ENCODE measurements at places on chromosomes 11 and 22. TPM values are rescaled to one million over a fixed set of nuclear protein-coding genes. Genes with fewer than 3 reads are reported as not detected.

Gene KCNC1
- total RNA-seq = not detected

Gene LIF
- total RNA-seq = 16.5 TPM

Gene OR52H1
- 1.1 TPM for total RNA-seq

Gene PNPLA5
- not detected for total RNA-seq

Gene OR5AN1
- total RNA-seq = not detected

Gene RBMXL2
- 0.11 TPM for total RNA-seq

Gene LRP5
- 52.1 TPM for total RNA-seq

Gene SEPTIN3
- total RNA-seq = 0.37 TPM

Gene KRTAP5-2
- total RNA-seq = not detected

Gene HEPHL1
- total RNA-seq = 0.11 TPM

Gene ASRGL1
- total RNA-seq = 1.00 TPM

Gene TEX12
- total RNA-seq = 0.11 TPM

Gene OR5M10
- total RNA-seq = not detected

Gene LMNTD2
- total RNA-seq = 0.11 TPM

Gene CABP2
- not detected for total RNA-seq

Gene GGTLC2
- total RNA-seq = not detected

Gene FGF3
- not detected for total RNA-seq

Gene PARVG
- total RNA-seq = not detected

Gene FAM180B
- 0.12 TPM for total RNA-seq

Gene PHLDB1
- 50.1 TPM for total RNA-seq

Gene NDUFS8
- total RNA-seq = 96.4 TPM

Gene APOA4
- total RNA-seq = not detected

Gene CLMP
- total RNA-seq = 103 TPM

Gene KRTAP5-7
- 0.11 TPM for total RNA-seq

Gene MS4A12
- total RNA-seq = not detected

Gene LRRC10B
- not detected for total RNA-seq

Gene KRTAP5-1
- not detected for total RNA-seq

Gene C11orf97
- total RNA-seq = not detected

Gene OR8D4
- total RNA-seq = not detected

Gene OR52N4
- total RNA-seq = not detected

Gene PLEKHB1
- 2.5 TPM for total RNA-seq

Gene PAMR1
- 512 TPM for total RNA-seq

All from uterine smooth muscle cell (primary cell).